ENCODE measurements at places on chromosomes 12 and 14.

DNA sequence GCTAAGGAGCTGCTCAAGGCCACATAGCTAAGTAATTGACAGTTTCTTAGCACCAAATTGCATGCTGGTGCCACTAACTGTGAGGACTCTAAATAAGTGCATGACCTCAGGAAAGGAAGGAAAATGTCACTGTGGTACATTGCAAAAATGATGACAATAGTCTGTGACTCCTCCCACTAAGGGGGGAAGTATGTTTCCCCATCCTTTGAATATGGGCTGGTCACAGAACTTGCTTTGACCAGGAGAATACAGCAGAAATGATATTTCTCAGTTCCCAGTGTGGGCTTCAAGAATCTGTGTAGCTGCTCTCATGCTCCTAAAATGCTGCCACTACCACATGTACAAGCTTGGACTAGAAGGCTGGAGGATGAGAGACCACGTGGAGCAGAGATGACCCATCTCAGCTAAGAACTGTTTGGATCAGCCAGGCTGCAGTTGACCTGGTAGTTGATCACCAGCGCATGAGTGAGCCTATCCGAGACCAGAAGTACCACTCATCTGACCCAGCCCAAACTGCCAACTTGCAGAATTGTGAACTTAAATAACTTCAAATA lies 42.2 kb upstream of the NOS1 start:
- DNase-seq: no peak

DNA sequence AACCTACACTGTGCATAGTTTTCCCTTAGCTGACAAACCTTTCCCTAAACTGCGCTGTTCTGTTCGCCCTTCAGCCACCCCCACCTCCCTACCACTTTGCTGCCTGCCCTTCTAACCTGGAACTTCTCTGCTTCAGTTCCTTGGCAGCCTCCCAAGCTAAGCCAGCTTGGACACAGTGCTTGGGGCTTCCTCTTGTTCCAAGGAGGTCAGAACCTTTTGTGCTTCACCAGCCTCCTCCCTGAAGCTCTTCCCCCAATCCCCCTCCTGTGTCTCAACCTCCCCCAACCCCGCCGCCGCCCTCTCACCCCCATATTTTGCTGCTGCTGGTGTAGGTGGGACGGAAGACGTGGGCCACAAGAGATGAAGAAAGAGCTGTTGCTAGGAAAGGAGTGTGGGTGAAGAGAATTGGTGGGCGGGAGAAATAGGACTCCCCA lies 8.1 kb upstream of the RIC8B start:
- DNase-seq: peak; percentile 76

DNA sequence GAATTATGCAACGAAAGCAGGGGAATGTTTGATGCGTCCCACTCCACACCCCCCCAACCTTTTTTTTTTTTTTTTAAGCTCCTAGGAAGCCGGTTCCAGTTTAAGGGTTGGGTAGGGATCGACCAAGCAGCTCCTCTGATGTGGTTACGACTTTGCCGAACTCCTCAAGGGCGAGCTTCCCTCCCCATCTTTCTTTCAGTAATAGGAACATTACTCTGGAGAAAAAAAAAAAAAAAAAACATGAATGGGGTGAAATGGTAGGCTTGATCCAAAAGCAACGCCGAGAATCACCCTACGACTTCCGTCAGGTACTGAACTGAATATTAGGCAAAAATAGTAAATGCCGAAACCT lies 9.6 kb downstream of the BMP4 start:
- DNase-seq: no peak

GRCh38 chr12:52130711-52131110 lies 51.2 kb downstream of the SMIM41 start:
- no peak for DNase-seq

- DNase-seq: no peak
Observed at GRCh38 chr12:4506430-4506829, 32.3 kb upstream of the RAD51AP1 start.

DNA sequence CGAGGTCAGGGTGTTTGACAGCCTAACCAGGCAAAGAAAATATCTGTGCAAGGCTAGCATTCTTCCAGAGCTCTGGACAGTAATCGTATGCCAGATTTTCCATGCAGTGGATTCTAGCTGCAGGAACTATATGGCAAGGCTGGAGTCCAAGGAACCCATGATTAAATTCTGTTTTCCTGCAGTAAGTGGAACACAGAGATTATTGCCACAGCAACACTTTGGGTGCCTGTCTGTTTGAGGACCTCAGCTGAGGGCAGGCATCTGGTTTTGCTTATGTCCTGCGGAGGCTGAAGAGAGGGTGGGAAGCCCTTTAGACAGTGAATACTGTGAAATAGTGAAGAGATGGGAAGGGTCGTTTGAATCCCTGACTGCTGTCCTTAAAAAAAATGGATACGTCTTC lies 104.4 kb downstream of the DAD1 start:
- DNase-seq: no peak

DNA sequence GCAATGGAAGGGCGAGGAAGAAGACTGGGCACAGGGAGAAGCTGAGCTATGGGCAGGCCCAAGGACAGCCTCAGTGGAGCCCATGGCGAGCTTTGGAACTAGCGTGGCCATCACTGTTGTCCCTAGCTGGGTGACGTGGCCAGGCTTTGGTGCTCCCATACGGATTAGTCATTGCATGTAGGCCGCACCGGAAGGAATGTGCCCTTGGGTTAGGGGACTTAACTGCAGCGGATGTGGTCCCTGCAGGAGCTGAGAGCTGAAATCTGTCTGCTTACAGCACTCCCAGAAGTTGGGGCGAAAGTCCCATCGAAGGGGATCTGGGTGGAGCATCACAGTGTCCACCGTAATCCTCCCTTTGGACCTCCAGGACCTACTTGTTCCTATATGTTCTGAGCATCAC lies 133.7 kb downstream of the PAPOLA start:
- DNase-seq: no peak

- DNase-seq: no peak
Observed at GRCh38 chr14:38243696-38244240, 12.1 kb downstream of the CLEC14A start.

GRCh38 chr14:89185919-89186855 lies 230.8 kb downstream of the FOXN3 start:
- no peak for DNase-seq

DNA sequence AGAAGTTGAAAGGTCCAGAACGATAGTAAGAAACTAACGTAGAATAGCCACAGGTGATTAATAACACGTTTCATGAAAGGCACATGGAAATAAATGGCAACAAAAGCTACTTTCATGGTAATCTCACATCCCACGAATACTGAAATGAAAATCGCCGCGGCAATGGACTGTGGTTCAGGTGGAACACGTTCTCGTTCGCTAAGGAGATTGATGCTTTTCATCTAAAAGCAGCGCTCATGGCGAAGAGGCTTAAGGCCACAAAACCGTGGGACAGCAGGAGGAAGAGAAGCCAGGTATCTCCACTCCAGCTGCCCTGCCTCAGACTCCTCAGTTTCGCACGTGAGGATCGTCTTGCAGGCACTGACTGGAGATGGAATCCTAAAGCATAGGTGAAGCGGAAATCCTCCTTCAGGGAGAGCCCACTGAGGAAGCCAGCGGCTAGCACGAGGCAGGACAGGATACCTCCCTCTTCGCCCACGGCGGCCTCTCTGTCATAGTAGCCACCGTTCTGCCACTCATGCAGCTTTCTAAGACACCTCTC lies 696 bp upstream of the GPHN start:
- no peak for DNase-seq

- peak; percentile 77 for DNase-seq
Observed at GRCh38 chr14:58749066-58749669, 111.4 kb downstream of the DACT1 start.

- no peak for DNase-seq
Observed at GRCh38 chr12:52249511-52250047, 16.5 kb downstream of the KRT7 start.

DNA sequence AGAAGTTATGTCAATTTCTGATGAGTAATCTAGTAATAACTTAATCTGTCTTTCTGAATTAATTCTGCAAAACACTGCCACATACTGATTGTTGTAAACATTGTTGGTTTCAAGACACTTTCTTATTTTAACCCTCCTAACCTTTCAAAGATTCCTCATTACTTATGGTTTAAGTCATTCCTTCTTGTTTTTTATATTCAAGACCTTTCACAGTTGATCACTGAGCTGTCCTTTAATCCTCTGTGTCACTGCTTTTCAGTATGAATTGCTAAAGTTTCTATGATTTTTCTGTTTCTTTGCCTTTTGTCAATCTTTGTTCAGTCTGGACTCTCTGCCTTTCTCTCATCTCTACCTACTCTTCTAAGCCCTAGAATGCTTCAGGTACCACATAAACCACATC lies 164.7 kb downstream of the RAD51B start:
- no peak for DNase-seq

DNA sequence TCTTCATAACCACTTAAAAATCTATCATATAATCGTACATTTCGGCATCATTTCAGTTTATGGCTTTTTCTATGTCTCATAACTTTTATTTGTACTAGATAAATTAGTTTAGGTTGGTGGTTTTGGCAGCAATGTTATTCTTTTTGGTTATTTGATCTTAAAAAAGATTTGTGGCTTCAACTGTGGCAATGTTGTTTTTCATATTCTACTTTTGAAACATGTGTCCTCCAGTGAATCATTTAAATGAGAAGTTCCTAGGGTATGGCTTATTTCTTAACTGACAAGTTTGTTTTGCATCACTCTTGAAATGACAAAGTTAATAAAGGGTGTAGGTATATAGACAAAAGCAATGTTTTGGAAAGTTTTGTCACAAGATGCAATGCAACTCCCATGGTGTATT lies 11.1 kb upstream of the KITLG start:
- DNase-seq: no peak

DNA sequence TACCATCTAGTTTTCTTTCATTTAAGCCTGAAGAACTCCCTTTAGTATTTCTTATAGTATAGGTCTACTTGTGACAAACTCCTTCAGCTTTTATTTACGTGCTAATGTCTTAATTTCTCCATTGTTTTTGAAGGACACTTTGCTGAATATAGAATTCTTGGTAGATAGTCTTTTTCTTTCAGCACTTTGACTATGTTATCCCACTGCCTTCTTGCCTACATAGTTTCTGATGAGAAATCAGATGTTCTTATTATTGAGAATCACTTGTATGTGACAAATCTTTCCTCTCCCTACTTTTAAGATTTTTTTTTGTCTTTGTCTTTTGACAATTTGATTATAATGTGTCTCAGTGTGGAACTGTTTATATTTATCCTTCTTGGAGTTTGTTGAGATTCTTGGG lies 5.1 kb upstream of the MIS18BP1 start:
- no peak for DNase-seq

- no peak for DNase-seq
Observed at GRCh38 chr12:132174015-132174838, 30.0 kb downstream of the NOC4L start.

- DNase-seq: no peak
Observed at GRCh38 chr12:6923003-6923732, 4.6 kb upstream of the ATN1 start.

DNA sequence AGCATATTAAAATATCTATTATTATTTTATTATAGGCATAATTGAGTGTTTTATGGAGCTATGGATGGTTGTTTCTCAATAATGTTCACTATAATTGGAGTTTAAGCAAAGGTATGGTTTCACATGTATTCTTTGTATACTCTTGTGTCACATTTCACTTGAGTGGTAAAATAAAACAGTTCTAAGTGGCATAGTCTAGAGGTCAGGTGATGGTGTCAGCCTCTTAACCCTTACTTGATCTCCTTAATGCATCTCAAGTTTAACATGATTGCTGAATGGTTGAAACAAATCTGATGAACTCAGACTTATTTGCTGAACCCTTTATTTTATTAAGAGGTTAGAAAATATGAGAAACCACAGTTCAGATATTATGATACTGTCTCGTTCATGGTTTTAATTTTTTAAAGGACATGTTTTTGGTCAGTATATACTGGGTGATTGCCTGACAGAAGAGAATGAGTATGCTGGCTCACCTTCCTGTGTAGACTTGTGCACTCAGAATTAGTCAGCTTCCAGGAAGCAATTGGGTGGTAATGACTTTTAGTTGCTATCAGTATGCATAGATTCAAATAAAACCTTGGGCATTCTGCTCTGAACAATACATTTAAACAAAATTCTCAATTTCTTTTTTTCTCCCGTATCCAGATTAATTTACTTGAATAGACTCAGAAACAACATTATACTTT lies 464.6 kb downstream of the PCNX1 start:
- peak; percentile 27 for DNase-seq

GRCh38 chr12:107684990-107685359 lies 624 bp upstream of the PWP1 start:
- peak; percentile 33 for DNase-seq

DNA sequence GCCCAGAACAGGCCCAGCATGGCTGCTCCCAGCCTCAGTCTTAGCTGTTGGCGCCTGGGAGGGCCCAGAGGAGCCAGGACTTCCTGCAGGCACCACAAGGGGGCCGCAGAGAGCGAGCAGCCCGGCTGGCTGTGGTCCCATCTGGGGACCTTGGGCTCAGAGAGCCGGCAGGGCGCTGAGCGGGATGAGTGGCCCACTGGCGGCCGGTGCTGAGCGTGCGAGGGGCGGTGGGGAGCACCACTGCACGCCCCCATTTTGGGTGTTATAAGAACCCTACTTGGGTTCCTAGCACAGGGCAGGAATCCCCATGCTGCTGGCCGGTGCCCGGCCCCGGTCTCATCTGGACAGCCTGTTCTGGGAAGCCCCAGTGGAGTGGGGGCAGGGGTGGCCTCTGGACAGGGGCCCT lies 25.9 kb upstream of the CRIP2 start:
- DNase-seq: peak; percentile 50

GRCh38 chr14:83425138-83425537 lies 1891.5 kb upstream of the SEL1L start:
- DNase-seq: no peak

DNA sequence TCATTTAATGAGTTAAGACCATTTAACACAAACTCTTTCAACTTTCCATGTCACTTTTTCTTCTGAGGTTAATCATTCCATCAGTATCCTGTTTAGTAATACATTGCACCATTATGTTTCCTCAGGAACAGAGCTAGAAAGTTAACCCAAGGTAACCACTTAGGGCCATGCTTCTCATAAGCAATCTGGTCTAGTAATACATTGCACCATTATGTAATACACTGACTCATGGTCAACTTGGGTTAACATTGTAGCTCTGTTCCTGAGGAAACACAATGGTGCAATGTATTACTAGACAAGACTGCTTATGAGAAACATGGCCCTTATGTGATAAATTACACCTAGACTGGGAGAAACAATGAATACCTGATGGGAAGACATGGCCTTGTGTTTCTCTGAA lies 21.7 kb downstream of the ERH start:
- DNase-seq: no peak

- DNase-seq: no peak
Observed at GRCh38 chr12:46131732-46132469, 136.9 kb downstream of the SLC38A1 start.

GRCh38 chr14:61120576-61120975 lies 139.5 kb downstream of the SLC38A6 start:
- no peak for DNase-seq

- no peak for DNase-seq
Observed at GRCh38 chr14:92322516-92322915, 449 bp upstream of the SLC24A4 start.

- DNase-seq: no peak
Observed at GRCh38 chr14:49619730-49620129, 696 bp downstream of the RPL36AL start.

GRCh38 chr12:81206429-81206828 lies 128.6 kb downstream of the ACSS3 start:
- no peak for DNase-seq

Measured in ACHN (cell line).